ENCODE measurements at places on chromosomes 7 and 10.

GRCh38 chr10:132804785-132805426 is 19.0 kb upstream of the NKX6-2 start:
- DNase-seq: no peak

DNA sequence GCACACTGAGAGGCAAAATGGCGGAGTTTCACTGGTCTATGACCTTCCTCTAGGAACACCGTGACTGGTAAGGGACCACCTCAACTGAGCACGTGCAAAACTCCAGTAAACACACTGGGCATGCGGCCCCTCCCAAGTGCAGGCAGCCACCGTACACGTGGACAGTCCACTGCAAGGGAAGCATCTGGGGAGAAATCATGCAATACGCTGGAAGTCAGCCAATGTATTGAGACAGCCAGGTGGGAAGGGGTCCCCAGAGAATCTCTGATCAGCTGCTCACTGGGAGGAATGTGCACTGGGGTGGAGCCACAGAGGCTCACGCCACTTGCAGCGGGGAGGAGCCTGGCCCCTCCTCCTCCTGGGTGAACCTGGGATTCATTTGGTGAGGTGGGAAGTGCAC is 49.3 kb downstream of the CFAP46 start:
- DNase-seq: no peak

DNA sequence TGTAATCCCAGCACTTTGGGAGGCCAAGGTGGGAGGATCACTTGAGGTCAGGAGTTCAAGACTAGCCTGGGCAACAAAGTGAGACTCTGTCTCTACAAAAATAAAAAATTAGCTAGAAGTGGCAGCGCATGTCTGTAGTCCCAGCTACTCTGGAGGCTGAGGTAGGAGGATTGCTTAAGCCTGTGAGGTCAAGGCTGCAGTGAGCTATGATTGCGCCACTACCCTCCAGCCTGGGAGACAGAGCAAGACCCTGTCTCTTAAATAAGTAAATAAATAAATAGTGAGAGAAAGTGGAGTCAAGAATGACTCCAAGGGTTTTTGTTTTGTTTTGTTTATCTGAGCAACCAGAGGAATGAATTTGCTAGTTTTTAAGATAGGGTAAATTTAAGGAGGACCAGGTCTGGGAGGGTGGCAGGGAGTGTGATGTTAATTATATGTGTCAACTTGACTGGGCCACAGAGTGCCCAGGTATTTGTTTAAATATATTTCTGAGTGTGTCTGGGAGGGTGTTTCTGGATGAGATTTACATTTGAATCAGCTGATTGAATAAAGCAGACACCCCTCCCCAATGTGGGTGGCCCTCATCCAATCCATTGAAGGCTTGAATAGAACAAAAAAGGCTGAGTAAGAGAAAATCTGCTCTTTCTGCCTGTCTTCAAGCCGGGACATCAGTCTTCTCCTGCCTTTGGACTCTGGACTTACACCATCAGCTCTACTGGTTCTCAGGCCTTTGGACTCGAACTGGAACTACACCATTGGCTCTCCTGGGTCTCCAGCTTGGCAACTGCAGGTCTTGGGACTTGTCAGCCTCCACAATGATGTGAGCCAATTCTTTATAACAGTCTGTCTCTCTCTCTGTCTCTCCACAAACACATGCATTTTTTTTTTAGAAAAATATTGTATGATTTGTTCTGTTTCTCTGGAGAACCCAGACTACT is 23.5 kb downstream of the IMPDH1 start:
- DNase-seq: no peak

- no peak for DNase-seq
Observed at GRCh38 chr7:80770675-80771081, 132.2 kb downstream of the CD36 start.

- no peak for DNase-seq
Observed at GRCh38 chr10:22850541-22850940, 77.3 kb upstream of the ARMC3 start.

DNA sequence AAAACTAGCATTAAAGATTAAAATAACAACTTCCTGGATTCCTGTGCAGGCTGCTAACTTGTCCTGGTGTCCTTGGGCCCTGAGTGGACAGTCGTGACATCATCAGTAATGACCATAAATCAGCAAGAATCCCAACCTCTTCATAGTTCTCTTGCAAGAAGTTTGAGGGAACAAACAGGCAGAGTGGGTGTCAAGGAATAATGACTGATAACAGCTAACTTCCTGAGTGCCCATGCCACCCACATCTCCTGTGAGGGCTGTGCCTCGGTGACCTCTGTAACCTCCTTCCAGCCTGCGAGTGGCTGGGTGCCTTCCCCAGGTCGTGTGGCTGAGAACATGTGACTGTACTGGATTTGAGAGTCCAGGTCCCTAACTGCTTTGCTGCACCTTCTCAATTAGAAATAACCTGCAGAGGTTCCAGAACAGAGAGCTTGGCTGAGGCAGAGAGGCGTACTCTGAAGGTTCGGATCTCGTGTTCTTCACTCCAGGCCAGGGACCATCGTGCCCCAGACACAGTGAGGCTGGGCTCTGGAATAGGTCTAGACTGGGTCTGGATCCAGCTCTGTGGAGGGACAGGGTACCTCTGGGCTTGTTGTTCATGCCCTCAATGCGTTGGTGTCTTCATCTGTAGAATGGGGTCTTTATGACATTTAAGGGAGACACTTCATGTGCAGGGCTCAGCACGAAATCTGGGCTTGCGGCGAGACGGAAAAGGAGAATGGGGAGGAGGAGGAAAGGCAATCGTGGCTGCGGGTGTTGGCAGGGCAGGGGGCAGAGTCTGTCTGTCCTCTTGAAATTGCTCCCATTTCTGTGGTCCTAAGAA is 313.1 kb upstream of the ZNF32 start:
- DNase-seq: no peak

GRCh38 chr7:80480566-80480965 is 31.3 kb downstream of the GNAT3 start:
- DNase-seq: no peak

DNA sequence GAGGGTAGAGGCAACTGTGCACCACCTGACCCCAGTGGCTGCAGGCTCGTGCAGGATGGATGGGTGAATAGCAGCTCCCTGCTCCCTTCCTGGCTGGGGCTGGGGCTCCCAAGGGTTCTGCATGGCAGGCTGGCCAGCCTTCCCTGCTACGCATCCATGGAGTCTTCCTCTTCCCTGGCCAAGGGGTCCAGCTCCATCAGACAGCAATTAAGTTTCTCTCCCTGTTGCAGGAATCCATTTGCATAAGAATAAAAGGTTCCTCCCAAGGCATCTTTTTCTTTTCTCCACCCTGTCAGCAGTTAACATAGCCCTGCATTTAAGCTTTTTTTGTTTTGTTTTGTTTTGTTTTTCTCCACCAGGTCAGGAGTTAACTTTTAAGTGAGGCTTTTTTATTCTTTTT is 10.0 kb upstream of the CPA2 start:
- DNase-seq: no peak

DNA sequence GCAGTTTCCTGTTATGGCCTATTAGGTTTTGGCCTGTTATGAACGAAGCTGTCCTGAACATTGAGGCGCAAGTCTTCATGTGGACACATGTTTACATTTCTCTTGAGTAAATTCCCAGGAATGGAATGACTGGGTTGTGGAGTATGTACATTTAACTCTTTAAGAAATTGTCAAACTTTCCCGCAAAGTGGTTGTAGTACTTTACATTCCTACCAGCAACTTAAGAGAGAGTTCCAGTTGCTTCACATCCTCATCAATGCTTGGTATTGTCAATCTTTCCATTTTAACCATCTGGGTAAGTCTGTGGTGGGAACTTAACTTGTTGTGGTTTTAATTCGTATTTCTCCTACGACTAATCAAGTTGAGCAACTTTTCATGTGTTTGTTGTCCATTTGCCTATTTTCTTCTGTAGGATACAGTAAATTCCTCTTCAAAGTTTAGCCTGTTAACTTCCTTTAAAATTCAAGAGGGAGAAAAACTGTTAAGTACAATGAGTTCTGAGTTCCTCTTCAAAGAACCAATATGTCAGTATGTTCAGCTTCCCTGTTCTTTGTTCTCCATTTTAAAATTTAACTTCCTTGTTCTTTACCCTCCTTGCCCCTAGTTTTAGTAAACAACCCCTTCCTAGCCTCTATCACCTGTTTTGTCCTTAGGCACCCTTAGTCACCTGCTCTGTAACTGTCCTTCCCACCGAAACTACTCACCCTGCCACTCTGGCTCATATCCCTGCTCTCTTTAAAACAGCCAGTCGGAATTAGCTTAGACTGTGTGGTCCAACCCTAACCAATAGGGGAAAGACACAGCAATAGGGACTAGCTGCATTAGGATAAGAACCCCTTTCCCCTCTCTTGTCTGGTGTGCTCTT is 74.0 kb downstream of the FAM241B start:
- no peak for DNase-seq

DNA sequence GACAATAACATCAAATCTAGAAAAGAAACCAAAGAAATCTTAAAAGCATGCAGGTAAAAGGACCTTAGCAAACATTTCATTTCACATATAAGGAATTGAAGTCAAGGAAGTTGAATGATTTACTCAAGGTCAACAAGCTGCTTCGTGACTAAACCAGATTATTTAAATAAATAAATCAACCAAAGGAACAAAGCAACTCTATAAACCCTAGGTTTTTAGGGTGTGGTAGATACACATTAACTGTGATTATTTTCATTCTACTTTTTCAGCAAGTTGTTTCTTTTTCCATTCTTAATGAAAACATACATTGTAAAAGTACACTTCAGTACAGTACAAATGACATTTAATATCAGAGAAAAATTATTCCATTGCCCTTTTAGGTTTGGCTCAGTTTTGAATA is 382.0 kb upstream of the STEAP1 start:
- no peak for DNase-seq

DNA sequence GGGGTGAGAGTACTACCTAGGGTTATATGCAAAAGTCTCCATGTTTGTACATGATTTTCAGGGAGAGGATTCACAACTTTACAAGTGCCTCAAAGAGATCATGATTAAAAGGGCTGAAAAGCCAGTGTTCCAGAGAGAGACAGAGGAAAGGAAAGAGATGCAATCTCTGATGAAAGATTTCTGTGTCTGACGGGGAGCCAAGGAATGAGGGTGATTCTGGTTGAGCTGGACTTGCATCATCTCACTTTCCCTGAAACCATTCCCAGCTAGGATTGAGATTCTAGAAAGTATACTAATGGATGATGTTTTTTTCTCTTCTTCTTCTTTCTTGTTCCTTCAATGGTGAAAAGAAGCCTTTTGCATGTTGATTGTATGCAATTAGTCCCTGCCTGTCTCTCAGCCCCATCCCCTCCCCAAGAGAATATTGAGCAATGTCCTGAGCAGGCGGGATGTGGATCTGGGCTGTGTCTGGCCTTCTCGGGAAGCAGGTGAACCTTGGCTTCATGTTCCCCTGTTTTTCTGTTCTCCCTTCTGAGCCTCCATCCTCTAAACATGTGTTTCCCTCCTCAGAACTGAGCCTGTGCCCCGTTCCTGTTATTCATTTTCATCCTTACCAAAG is 186.1 kb downstream of the ZNF365 start:
- DNase-seq: no peak

DNA sequence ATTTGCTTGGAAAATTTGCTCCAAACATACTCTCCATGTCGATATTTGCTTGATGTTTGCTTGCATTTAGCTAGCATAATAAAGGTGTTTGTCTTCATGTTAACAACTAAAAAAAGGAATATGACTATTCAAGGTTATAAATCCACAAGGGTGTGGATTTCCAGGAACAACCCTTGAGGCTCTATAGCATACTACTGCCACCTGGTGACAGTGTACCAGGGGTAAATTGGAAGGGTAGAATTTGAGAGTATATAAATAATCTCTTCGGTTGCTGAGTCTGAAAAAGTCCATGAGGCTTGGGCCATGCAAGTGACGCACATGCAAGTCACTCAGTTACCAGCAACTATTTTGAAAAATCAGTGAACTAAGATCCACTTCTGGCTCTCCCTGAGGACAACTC is 68.4 kb downstream of the SLIT1 start:
- no peak for DNase-seq

GRCh38 chr10:79417266-79417665 is 28.2 kb downstream of the ZCCHC24 start:
- no peak for DNase-seq

DNA sequence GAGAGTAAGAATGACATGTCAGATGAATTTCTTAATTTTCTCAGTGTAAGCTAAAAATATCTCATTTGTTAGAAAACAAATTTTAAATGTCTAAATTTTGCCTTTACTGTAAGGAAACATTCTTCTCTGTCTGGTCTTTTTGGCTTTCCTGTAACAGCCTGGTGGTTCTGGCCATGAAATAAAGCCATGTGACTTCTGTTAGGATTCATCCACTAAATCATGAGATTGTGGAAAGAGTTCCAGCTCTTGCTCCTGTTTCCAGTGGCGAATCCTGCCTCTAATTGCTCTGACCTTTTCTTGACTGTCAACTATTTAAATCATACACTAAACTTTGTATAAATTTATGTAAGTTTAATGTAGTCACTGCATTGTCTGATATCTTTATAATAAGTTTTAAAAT is 398.5 kb upstream of the AKR1E2 start:
- DNase-seq: no peak

DNA sequence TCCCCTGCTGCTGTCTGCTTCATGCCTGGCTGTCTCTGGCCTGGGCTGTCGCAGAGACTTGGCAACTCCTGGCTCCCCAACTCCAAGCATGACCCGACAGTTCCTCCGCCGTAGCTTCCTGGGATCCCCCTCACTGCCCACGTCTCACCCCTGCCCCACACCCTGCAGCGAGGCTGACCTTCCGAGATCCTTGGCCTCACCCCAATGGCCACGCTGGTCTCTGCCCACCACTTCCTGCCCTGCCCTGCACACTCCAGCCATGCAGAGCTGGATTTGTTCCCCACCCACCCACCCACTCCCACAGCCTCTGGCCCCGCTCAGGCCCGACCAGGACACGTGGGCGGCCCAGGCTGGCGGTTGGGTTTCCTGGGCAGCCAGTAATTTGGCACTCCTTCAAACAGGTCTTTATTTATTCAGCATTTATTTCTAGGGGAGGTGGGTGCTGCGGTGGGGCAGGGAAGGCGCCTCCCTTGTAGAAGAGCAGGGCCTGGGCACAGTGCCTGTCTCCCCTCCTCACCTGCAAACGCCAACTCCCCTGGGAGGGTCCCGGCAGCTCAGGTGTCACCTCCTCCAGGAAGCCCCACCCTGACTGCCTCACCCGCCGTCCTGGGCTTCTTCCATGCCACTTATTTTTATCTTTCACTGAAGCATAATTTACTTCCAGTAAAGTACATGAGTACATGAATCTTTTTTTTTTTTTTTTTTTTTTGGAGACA is 25.5 kb downstream of the GTF2IRD1 start:
- no peak for DNase-seq

- no peak for DNase-seq
Observed at GRCh38 chr10:79482741-79483140, 29.6 kb upstream of the EIF5AL1 start.
